Naive thymus-derived CD8-positive, alpha-beta T cell (primary cell): ENCODE measurements at places on chromosomes 6 and 20. TPM values are rescaled to one million over a fixed set of nuclear protein-coding genes. Genes with fewer than 3 reads are reported as not detected.
A peak's percentile ranks its signal among the peaks of the same experiment; 100 is the strongest.

DNA sequence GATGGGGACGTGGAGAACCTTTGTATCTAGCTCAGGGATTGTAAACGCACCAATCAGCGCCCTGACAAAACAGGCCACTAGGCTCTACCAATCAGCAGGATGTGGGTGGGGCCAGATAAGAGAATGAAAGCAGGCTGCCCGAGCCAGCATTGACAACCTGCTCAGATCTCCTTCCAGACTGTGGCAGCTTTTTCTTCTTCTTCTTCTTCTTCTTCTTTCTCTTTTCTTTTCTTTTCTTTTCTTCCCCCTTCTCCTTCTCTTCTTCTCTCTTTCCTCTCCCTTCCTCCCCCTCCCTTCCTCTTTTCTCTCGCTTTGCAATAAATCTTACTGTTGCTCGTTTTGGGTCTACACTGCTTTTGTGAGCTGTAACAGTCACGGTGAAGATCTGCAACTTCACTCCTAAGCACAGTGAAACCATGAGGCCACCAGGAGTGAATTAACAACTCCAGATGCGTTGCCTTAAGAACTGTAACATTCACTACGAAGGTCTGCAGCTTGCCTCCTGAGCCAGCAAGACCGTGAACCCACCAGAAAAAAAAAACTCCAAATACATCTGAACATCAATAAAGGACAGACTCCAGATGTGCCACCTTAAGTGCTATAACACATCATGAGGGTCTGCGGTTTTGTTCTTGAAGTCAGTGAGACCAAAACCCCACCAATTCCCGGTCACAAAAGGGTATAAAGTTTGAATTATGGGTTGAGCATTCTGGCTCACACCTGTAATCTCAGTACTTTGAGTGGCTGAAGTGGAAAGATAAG is 19.6 kb upstream of the SERPINB1 start:
- peak; percentile 72 for DNase-seq

DNA sequence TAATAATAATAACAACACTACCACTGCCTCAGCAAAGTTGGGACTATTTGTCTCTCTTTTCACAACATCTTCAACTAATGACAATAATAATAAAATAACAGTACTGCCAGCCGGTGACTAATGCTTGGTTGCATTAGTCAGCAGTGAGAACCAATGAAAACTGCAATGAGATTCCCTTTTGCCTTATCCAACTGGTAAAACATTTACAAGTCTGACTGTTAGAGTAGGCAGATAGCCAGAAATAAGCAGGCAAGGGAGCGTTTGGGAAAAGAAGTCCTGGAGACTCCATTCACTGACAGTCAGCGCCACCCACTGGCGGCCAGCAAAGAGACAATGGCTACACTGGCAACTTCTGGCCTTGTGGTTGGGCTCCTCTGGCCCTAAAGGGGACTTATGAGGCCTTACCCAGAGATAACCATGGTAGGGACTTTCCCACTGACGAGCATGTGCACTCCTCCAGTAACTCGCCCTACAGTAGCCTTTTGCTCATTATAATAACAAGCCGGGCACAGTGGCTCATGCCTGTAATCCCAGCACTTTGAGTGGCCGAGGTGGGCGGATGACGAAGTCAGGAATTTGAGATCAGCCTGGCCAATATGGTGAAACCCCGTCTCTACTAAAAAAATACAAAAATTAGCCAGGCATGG is 3.4 kb upstream of the NSFL1C start:
- DNase-seq: no peak

DNA sequence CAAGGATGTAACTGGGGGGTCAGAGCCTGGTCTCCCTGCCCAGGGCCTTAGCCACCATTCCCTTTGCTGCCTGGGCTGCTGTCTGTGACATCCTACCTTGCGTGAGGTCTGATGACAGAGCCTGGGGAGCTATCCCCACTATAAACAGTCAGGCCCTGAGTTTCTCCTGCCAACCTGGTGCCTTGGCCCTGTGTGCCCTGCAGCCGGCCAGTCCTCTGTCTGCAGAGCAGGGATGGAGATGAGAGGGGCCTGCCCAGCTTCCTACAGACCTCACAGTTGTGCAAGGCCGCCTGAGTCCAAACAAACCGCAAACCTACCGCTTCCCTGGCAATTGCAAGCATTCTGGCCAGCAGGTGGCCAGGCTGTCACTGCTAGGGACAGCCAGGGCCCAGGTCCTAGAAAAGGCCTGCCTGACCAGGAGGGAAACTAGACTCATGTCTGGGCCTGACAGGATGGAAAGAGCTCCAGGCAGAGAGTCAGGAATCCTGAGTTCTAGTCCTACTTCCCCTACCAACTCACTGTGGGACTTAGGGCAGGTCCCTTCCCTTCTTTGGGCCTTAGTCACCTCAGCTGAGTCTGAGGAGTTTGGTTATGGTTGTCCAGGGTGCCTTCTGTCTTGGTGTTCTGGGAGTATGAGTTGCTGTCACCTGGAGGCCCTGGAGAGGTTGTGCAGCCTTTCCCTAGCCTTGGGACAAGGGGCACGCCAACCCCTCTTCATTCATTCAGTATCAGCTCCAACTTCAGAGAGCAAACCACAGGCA is 86.2 kb downstream of the VEGFA start:
- no peak for DNase-seq

DNA sequence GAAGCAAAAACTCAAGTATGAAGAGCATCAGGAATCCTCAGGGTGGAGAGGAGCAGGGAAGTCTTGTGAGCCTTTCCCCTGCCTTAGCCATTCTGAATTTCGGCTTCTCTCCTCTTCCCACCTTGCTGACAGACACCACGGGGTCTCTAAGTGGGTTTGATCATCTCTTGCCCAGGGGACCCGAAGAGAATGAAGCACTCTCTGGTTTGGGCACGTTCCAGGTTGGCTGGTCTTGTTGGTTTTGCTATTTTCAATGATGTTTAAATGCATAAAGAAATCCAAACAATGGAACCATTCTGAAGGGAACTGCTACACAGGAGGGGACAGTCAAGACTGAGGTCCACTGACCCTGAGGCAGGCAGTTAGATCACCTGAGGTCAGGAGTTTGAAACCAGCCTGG is 131.7 kb downstream of the PXDC1 start:
- no peak for DNase-seq

- DNase-seq: no peak
Observed at GRCh38 chr6:89977808-89978748, 83.8 kb downstream of the GJA10 start.

GRCh38 chr20:47262008-47262364 is 94.5 kb downstream of the ZMYND8 start:
- DNase-seq: no peak

Gene RGS19
- polyA plus RNA-seq: 67.5 TPM

Gene RPP40
- 22.5 TPM for polyA plus RNA-seq

Gene SLCO4A1
- not detected for polyA plus RNA-seq
